GM23248 (cell line): ENCODE measurements at places on chromosomes 4 and X.
A peak's percentile ranks its signal among the peaks of the same experiment; 100 is the strongest.

DNA sequence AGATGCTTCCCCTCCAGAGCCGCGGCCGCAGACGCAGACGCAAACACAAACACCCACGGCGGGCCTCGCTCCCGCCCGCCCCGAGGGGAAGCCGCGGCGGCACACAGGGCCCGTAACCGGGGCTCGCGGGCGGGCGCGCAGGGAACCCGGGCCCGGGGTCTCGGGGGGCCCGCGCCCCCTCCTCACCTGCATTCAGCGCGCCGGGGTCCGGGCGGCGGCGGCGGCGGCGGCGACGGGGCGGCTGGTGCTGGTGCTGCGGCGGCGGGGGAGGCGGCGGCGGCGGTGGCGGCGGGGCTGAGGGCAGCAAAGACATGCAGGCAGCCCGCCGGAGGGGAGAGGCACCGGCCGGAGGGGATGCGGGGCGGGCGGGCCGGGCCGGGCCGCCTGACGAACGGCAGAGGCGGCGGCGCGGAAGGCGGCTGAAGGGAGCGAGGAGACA lies 255 bp upstream of the CNOT6L start:
- DNase-seq = peak; percentile 82

GRCh38 chr4:142777045-142777743 lies 68.9 kb downstream of the INPP4B start:
- DNase-seq = peak; percentile 7

DNA sequence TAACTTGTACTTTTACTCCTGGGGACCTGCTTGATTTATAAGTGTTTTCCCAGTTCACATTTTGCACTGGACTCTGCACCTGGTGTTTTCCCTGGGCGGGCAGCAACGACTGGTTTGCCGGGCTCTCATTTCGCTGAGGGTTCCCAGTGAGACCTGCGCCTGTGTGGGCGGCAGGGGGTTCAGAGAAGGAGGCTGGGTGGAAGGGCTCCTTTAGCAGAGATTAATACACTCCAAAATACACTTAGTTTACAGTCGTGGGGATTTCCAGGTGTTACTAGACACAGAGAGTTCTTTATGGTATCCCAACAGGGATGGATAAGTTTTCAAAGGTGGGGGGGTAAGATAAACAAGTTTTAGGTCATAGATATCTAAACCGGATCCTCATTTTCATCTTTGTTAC lies 53.0 kb upstream of the SHISA3 start:
- no peak for DNase-seq

DNA sequence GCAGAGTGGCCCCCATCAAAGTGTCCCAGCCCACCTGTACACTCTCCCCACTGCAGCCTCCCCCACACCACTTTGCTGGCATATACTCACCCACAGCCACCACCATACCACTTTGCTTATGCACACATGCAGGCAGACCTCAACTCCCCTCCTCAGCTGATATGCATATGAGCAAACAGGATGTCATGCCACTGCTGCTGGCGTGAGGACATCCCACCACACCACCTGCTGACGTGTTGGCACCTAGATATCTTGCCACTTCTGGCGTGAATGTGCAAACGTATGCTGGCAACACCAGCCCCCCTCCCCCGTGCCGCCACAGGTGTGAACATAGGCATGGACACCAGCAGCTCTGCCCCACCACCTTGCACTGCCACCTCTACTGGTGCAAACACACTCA lies 22.4 kb upstream of the MAGEA8 start:
- DNase-seq = no peak

GRCh38 chr4:165199722-165200121 lies 7.6 kb upstream of the KLHL2 start:
- peak; percentile 41 for DNase-seq

DNA sequence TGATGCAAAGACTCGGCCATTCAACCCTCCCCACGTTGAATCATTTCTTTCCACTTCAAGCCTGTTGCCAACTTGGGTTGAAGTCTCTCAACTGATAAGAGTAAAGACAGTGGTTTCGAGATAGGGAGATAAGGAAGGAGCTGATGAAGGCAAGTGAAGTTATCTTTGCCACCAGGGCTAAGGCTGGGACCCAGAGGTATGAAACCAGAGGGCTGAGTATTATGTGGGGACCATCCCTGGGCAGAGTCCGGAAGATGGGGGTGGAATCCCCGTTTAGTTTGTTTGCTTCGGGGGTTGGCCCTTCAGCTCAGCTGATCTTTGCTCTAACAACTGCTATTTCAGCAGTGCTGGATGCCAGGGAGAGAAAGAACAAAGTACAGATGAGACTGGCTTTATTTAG lies 2.3 kb upstream of the XPNPEP2 start:
- no peak for DNase-seq

DNA sequence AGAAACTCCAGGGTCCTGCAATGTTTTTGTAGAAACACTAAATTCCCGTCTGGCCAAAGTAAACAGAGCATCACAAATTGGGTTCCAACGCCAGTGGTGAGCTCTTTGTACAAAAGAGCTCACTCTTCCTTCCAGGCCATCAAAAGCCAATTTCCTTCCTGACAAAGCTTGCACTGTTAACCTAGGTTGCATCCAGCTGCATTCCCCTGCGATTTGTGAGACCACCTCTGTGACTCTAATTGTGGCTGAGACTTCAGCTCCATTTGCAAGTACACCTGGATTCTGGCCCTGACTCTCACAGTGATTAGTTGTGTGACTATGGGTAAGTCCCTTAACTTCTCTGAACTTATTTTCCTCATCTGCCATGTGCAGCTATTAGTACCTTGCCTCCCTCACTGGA lies 212.5 kb upstream of the CXorf66 start:
- DNase-seq = no peak

DNA sequence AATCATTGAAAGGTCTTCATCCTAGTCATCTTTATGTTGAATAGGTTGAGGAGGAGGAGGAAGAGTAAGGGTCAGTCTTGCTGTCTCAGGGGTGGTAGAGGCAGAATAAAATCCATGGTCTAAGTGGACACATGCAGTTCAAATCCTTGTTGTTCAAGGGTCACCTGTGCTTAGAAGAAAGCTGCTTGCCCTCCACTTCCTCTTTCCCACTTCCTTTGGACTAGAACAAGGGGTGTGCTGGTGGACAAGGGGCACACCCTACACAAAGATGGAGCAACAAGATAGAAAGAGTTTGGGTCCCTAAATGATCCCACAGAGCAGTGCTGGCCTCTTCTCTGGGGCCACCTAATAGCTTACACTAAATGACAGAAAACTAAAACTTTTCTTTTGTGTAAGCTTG lies 47.9 kb downstream of the HSD17B13 start:
- DNase-seq = no peak

- DNase-seq = peak; percentile 27
Observed at GRCh38 chr4:80333121-80333520, 2.4 kb upstream of the CFAP299 start.

- DNase-seq = peak; percentile 72
Observed at GRCh38 chr4:154998284-154998683, 210.2 kb upstream of the NPY2R start.

GRCh38 chr4:40461879-40462278 lies 126.7 kb downstream of the CHRNA9 start:
- DNase-seq = no peak
